ENCODE measurements at places on chromosomes 12 and 14.

DNA sequence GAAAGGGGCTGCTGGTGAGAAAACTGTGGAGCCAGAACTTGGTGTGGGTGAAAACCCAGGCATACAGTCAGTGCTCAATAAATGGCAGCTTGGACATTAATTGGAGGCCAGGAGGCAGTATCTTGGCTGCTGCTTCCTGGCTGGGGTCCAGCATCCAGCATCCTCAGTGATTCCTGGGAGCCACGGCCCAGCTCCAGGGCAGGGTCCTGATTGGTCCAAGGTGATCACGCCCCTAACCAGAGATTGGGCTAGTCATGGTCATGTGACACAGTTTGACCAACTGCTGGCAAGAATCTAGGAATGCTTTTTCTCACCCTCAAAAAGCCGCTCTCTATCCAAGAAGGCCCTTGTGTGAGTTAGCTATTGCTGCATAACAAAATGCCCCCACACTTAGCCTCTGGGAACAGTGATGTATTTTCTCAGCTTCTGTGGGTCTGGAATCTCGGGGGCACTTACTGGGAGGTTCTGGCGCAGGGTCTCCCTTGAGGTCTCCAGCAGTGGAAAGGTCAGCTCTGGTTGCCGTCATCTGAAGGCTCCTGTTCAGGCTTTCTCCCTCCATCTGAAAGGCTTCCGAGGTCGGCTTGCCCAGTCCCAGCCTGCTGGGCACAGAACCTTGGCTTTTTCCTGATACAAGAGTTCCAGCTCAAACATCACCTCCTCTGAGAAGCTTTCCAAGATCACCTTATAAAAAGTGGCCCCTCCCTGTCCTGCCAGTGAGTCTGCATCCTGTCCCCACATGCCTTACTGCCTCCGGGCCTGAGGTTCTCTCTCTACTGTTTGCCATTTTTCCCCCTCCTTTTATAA is 119.2 kb upstream of the NCOR2 start:
- no peak for DNase-seq

GRCh38 chr14:21802441-21802840 is 128.8 kb upstream of the OR4E1 start:
- no peak for DNase-seq

DNA sequence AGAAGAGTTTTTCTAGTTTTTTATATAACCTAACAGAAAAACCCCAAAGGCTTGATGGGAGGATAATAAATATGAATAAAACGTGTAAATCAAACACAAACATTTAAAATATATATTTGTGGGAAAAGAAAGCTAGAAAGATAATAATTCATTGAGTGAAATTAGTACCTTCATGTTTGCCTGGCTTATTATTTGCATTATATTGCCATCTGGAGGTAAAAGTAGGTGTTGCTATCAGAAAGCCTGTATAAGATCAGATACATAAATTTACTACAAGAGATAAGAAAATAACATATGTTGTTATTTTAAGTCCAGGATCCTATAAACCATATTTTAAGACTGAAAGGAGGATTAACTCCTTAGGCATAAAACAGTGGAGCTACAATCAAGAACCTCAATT is 77.7 kb downstream of the NTS start:
- no peak for DNase-seq

GRCh38 chr14:99707921-99708320 is 23.8 kb downstream of the CYP46A1 start:
- no peak for DNase-seq

- no peak for DNase-seq
These were observed 341.9 kb downstream of the GXYLT1 start for GRCh38 chr12:41802803-41803202.

DNA sequence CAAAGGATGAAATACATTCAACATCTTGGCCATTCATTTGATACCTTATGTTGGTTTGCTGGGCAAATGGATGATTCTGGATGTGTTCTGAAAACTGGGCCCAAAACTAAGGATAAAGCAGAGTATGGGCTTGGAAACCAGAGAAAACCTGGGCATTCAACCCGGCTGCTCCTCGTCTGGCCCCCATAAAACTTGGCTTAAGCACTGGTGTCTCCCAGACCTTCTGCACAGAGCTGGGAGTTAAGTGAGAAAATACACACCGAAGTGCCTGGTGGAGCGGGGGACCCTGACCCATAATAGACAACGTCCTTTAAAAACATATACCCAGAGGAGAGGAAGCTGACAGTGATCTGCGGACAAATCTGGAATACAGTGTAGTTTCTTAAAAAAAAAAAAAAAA is 112.5 kb downstream of the FOXN3 start:
- no peak for DNase-seq

- no peak for DNase-seq
These were observed 335.0 kb downstream of the CCER1 start for GRCh38 chr12:90619943-90620342.

Data from kidney capillary endothelial cell (primary cell).